ENCODE measurements at places on chromosomes 3 and 15.

GRCh38 chr15:48702569-48703236, 57.2 kb upstream of the FBN1 start:
- DNase-seq: no peak

GRCh38 chr15:85748729-85749128, 46.0 kb downstream of the KLHL25 start:
- DNase-seq: no peak

DNA sequence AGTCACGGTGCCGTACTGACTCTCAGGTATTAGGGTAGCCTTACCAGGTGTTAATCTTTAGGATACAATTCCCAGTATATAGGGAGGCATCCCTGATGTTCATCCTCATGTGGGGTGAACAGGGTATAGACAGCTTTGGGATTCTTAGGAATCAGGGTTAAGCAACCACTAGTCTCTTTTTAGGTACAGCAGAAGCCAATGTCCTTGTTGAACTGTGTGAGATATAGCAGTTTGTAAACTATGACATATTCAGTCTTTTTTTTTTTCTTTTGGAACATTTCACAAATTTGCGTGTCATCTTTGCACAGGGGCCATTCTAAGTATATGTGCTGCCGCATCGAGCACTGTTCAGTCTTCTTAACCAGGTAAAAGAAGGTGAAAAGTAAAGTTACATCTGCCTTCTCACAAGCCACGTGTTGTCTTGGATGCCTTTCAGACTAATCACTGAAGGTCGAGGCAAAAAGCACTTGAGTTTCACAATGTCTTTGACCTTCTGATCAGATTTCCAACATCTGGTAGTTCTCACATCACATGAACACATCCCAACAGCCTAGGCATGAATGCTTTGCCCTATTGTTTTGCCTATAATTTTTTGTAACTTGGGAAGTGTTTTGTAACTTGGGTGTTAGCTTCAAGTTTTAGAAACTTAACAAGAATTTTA, 17.2 kb downstream of the TSEN2 start:
- no peak for DNase-seq

GRCh38 chr15:68210821-68211655, 5.9 kb upstream of the CALML4 start:
- peak; percentile 43 for DNase-seq

GRCh38 chr3:50913260-50913659, 238.5 kb downstream of the DOCK3 start:
- DNase-seq: no peak

- no peak for DNase-seq
Measured at GRCh38 chr15:85792102-85792731, 2.5 kb downstream of the KLHL25 start.

- no peak for DNase-seq
Measured at GRCh38 chr15:70032509-70032908, 65.2 kb downstream of the TLE3 start.

DNA sequence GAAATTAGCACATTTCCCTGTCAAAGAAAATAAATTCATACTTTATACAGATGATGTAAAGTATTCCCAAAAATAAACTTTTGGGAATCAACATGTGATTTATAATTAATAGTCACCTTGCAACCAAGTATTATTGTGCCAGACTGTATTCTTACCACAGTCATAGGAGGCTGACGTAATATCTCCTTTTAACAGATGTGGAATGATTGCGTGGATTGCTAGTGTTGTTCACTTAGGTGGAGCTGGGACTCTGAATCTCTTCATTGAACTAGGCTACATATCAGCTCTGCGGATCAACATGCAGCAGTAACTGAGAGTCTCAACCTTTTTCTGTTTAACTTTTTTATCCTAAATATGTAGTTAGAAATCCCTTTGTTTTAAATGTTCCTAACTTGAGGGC, 37.2 kb downstream of the PXK start:
- no peak for DNase-seq

DNA sequence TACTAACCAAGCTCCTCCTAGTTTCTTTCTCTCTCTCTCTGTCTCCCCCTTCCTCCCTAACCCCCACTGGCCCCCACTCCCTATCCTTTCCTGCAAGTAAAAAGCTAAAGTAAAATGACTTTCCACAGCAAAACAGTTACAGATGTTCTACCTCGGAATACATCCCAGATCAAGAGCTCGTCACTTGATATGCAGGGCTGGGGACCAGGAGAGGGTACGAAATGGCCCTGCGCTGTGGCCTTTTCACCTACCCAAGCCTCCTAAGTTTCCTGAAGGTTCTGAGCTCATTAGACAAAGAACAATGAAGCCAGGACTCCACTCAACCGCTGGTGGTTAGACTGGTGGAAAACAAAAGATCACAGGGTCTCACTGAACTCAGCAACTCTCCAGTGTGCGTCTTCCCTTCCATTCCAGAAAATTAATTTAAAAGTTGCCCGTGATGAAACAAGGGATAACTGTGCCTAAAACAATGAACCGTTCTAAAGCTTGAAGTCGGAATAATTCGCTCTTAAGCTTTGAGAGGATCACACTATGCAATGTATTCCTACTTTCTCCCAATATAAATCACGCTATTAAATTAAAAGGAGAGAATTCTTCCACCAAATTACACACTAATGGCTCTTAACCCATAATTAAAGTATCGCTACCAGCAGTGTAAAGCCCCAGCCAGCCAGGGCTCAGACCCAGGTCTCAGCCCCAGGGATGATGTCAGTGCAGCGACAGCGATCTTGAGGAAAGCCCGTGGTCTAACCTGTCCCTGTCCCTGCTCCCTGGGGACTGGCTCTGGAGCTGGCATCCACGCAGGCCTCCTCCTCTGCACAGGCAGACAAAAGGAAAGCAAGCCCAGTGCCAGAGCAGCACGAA, 5.0 kb downstream of the VGLL4 start:
- DNase-seq: no peak

- no peak for DNase-seq
Measured at GRCh38 chr15:100189849-100190248, 151.9 kb downstream of the ADAMTS17 start.
